ENCODE measurements at places on chromosomes 3 and 15.

- peak; percentile 87 for DNase-seq
Observed at GRCh38 chr3:177673112-177673914, 476.0 kb upstream of the TBL1XR1 start.

- no peak for DNase-seq
Observed at GRCh38 chr3:56917361-56918110, 115.8 kb upstream of the ARHGEF3 start.

DNA sequence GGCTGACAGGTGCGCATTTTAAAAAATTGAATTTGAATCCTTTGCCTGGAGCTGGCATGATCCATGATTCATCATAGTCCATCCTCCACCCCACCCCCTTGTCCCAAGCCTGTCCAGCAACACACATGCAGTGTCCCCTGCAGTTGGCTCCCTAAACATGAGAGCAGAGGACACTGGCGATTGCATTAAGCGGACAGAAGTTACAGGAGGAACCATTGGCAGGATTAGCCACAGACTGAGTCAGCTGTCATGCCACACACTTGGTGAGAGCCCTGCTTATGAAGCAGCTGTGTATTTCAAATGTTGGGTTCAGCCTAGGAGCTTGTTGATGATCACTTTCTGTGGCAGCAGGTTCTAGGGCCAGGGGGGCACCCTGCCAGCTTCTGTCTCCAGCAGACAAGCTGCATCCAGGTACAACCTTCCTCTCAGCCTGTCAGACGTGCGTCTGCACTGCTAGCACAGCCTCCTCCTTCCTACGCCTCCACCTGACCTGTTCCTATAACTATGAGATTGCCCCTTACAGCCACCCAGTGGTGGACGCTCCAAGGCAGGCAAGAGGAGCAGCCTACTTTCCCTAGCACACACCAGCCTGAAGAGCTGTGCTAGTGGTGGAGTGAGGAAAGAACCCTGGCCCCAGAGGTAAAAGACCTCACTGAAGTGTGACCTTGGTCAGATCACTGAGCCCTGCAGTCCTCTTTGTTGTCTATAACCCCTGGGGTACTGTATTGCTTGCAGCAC, 121.9 kb downstream of the SLCO3A1 start:
- no peak for DNase-seq

- no peak for DNase-seq
Observed at GRCh38 chr3:16398648-16399047, 114.9 kb downstream of the RFTN1 start.

- DNase-seq: peak; percentile 16
Observed at GRCh38 chr3:31729573-31729972, 196.8 kb downstream of the STT3B start.

DNA sequence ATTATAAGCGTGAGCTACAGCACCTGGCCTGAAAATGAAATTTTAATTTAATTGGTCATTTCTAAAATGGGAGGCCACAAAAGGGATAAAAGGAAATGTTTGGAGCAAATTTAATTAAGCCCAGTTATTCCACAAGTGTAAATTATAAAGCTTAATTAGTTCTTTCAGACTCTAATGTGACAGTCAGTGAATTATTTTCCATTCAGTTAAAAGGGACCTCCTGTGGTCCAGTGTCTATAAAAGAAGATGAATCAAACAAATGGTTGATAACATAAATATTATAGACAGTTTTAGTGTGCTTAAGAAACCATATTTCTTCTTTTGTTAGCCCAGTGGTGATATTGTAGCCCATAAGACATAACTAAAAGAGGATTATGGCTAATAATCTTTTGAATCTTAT, 66.4 kb downstream of the CNOT10 start:
- no peak for DNase-seq

DNA sequence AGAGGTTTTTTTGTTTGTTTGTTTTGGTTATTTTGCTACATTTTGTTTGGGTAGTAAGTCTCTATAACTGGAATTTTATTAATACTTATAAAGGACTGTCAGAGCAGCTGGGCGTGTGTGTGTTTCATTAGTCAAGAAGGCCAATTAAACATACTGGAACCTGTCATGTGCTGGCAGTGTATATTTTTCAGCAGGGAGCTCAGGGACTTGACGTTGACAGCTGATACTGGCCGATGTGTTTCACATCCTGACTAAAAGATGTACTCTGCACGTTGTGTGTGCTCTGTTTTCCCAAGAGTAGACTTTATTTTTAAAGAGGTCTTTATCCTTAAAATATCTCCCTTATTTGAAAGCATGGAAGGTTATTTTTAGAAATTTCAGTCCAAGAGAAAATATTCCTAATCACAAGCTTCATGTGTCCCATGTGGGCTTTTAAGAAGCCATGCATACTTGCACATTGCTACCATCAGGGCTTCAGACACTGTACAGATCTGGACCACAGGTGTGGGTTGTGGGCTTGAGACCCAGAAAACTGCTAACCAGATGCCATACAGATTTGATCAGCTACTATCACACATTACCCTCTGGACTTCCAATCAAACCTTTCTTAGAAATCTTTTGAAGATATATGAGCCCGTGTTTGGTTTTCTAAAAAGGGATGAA, 135.9 kb downstream of the FEZF2 start:
- DNase-seq: no peak

GRCh38 chr3:120475722-120476377, 25.1 kb upstream of the FSTL1 start:
- no peak for DNase-seq

- no peak for DNase-seq
Observed at GRCh38 chr3:52917044-52917443, 19.7 kb upstream of the STIMATE start.

DNA sequence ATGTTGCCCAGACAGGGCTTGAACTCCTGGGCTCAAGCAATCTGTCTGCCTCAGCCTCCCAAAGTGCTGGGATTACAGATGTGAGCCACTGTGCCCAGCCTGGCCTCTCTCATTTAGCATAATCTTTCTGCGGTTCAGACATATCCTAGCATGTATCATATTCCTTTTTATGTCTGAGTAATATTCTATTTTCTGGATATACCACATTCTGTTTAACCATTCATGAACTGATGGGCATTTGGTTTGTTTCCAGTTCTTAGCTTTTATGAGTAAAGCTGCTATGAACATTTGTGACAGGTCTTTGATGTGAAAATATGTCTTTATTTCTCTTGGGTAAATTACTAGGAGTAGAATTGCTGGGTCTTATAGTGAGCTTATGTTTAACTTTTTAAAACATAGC, 23.5 kb downstream of the FAM81A start:
- DNase-seq: no peak

GRCh38 chr3:115354010-115354409, 206.9 kb upstream of the ZBTB20 start:
- no peak for DNase-seq

- DNase-seq: no peak
Observed at GRCh38 chr15:69604072-69604411, 151.4 kb downstream of the RPLP1 start.

DNA sequence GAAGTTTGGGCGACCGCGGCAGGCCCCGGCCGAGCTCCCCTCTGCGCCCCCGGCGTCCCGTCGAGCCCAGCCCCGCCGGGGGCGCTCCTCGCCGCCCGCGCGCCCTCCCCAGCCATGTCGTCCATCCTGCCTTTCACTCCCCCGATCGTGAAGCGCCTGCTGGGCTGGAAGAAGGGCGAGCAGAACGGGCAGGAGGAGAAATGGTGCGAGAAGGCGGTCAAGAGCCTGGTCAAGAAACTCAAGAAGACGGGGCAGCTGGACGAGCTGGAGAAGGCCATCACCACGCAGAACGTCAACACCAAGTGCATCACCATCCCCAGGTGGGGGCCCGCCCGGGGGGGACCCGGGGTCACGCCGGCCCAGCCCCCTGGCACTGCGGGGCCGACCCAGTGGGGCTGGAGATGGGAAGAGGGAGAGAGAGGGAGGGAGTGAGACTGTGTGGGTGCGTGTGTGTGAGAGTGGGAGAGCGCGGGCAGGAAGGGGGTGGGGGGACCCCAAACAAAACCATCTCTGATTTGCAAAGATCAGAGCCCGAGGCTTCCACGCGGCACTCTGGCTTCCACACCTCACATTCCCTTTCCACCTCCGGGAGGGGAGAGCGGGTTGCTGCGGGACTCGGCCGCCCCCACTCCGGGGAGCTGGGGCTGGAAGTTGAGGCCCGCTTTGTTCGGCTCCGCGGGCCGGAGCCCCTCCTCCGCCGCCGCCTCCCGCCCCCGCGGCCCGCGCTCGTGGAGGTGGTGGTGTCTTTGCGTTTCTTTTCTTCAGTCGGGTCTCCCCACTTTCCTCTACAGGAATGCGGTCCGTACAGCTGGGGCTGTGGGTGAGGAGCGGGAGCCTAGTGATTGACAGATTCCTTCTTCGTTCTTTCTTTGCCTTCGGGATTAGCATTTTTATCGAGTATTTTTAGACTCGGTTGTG, 898 bp downstream of the SMAD3 start:
- DNase-seq: no peak

DNA sequence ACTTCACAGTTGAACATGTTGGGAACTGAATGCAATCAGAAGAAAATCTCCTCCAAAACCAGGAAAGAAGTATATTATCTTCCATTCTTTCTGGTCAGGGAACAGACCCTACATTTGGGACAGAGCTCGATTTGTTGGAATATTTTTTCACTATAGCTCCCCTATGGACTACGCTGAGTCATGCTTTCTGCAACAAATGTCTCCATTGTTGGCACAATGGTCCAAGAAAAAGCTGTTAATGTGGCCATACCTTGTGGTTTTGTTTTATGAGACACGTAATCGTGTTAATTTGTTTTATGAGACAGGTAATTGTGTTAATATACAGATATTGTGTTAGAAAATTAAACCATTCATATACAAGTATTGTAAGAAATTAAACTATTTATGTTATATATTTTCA, 101.4 kb downstream of the TGFBR2 start:
- no peak for DNase-seq

- no peak for DNase-seq
Observed at GRCh38 chr15:56972426-56972825, 54.0 kb downstream of the TCF12 start.

GRCh38 chr15:60477164-60477563, 1.8 kb downstream of the ICE2 start:
- DNase-seq: no peak

- DNase-seq: no peak
Observed at GRCh38 chr3:113804661-113805060, 33.9 kb upstream of the GRAMD1C start.

DNA sequence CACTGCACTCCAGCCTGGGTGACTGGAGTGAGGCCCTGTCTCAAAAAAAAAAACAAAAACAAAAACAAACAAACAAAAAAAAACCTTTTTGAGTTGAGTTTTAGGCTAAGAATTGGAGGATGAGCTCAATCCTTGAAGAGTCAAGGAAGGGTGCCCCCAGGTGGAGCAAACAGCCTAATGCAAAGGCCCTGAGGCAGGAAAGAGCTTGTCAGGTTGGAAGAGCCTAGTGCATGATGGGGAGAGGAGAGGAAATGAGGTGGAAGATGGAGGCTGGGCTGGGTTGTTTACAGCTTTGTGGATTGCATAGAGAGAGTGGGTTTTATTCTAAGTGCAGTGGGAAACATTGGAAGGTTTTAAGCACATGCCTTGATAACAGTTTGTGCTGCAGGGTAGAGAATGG, 2.1 kb upstream of the SNX22 start:
- DNase-seq: peak; percentile 19

GRCh38 chr3:114452256-114452655, 158.4 kb downstream of the TIGIT start:
- DNase-seq: no peak

DNA sequence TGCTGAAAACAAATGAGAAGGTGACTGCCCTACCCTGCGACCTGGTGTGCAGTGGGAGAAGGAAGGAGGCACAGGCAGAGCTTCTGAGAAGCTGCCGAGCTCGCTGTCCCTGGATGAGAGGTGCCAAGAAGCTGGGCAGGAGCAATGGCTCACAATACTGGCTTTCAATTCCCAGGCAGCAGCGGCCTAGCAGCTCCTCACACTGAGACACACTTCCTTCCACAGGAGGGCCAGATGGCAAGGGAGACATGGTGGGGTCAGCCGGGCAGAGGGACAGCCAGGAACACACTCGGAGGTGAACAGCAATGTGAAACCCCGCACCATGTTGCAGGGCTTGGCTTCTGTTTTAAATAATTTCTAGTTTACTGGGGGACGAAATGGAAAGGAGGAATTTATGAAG, 314.6 kb downstream of the EPHB1 start:
- DNase-seq: no peak

GRCh38 chr3:194775266-194775665, 89.6 kb downstream of the FAM43A start:
- no peak for DNase-seq

DNA sequence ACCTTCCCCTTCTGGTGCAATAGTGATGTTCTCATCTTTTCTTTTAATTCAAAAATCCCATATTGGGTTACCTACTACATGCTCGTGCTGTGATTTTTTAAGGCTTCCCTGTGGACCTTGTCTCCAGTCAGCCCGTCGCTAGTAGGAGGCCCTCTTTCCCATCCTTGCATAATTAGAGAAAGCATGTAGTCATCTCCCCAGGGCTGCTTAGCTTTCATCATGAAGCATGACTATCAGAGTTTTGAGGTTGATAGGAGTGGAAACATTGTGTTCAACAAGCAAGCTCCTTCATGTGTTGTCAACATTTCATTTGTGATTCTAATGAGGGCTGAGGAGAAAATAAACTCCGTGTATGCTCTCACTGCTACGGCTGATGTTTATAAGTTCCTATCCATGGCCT, 8.7 kb upstream of the LRTM1 start:
- DNase-seq: peak; percentile 49

DNA sequence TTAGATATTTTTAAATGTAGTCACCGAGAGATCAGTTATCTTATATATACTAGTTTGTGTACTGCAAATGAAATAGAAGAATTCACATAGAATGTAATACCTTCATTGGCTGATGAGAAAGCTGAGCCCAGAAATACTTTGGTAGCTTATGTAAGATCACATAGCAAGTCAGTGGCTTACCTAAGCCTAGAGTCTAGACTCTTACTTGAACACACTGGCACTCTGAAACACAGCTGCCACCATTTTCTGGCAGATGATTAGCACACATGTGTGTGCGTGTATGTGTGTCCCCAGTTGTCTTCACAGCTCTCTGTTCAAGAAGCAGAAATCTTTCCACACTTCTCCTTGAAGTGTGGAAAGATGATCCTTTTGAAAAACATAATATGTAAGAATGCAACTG, 124.3 kb downstream of the NEO1 start:
- DNase-seq: no peak

- no peak for DNase-seq
Observed at GRCh38 chr3:127788451-127788909, 33.8 kb downstream of the MGLL start.

DNA sequence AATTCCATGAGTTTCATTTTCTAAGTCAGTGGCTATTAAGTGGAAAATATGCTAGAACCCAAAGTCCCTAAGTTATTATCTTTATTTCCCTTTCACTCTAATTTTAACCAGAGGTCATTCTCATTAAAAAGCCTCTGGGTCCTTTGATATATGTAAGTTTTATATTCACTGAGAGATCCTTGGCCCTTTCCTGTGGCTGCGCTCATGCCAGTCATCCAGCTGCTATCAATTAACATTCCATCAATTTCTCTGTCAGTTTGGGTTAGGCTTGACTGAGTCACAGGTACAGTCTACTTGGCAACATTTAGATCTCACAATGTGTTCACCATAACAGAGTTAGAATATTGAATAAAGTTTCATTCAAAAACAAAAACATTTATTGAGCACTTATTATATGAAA, 58.0 kb upstream of the FBN1 start:
- DNase-seq: peak; percentile 90

- no peak for DNase-seq
Observed at GRCh38 chr3:195249057-195249770, 21.7 kb downstream of the XXYLT1 start.
